ENCODE measurements at places on chromosomes 13 and 19. TPM values are rescaled to one million over a fixed set of nuclear protein-coding genes. Genes with fewer than 3 reads are reported as not detected.

- H3K36me3 ChIP-seq: no peaks in the 10 kb centered on the region
- no peaks in the 10 kb centered on the region for H3K27me3 ChIP-seq
- DNase-seq: no peak
- H3K4me1 ChIP-seq: no peaks in the 10 kb centered on the region
- no peak overlapping the region for H3K27ac ChIP-seq
Observed at GRCh38 chr13:46948338-46948737, 51.5 kb upstream of the HTR2A start.

The ERICH4 gene
- not detected for total RNA-seq

- H3K4me3 ChIP-seq: no peak overlapping the region
- peaks cover 9% of the 10 kb centered on the region for H3K4me1 ChIP-seq
- DNase-seq: no peak
- H3K36me3 ChIP-seq: no peaks in the 10 kb centered on the region
- H3K27ac ChIP-seq: no peak overlapping the region
Observed at GRCh38 chr13:34941436-34941834, 635 bp upstream of the NBEA start.

DNA sequence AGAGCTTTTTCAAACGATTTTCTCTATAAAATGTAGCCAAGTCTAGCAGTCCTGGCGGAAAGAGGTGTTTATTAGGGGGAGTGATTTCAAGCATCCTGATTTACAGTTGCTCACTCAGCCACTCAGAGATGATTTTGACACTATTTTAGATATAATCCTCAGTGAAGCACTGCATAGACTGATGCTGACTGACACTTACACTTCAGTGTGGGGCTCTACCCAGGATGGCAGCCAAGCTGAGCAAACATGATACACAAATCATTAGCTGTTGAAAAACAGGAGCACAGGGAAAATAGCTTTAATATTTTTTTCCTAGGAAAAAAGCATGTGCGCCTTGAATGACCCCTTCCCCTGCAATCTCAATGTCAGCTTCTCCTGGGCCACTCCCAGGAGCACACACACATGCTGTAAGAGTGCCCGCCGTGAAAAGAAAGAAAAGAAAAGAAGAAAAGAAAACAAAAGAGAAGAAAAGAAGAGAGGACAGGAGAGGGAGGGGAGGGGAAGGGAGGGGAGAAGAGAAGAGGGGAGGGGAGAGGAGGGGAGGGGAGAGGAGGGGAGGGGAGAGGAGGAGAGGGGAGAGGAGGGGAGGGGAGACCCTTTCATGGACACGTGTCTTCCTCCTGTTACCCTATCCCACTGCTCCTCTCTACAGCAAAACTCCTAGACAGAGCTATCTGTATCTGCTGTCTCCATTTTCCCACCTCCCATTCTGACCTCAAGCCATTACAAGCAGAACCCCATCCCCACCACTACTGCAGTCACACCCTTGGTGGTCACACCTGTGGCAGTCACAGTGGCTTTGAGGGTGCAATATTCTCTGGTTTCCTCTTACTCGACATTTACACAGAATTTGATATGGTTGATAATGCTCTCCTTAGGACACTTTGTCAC, 36.4 kb downstream of the RCBTB2 start:
- no peaks in the 10 kb centered on the region for H3K36me3 ChIP-seq
- no peak overlapping the region for H3K4me3 ChIP-seq
- H3K27ac ChIP-seq: no peak overlapping the region

DNA sequence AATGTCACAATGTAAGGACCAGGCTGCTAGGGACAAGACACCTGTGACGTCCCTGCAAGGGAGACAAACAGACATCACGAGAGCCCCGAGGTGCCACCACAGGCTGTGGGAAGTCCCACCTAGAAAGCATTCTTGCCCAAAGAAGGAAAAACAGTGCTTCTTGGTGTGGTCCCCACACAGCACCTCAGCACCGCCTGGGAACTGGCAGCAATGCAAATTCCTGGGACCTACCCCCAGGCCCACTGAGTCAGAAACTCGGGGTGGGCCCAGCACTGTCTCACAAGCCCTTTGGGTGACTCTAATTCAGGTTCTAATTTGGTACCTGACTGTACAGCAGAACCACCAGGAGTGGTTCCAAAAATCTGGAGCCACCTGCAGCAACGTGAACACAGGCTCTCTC, 13.8 kb upstream of the CCNP start:
- peaks cover 47% of the 10 kb centered on the region for H3K36me3 ChIP-seq
- no peaks in the 10 kb centered on the region for H3K4me1 ChIP-seq
- no peak overlapping the region for H3K27ac ChIP-seq
- no peak overlapping the region for H3K4me3 ChIP-seq
- no peak for DNase-seq

DNA sequence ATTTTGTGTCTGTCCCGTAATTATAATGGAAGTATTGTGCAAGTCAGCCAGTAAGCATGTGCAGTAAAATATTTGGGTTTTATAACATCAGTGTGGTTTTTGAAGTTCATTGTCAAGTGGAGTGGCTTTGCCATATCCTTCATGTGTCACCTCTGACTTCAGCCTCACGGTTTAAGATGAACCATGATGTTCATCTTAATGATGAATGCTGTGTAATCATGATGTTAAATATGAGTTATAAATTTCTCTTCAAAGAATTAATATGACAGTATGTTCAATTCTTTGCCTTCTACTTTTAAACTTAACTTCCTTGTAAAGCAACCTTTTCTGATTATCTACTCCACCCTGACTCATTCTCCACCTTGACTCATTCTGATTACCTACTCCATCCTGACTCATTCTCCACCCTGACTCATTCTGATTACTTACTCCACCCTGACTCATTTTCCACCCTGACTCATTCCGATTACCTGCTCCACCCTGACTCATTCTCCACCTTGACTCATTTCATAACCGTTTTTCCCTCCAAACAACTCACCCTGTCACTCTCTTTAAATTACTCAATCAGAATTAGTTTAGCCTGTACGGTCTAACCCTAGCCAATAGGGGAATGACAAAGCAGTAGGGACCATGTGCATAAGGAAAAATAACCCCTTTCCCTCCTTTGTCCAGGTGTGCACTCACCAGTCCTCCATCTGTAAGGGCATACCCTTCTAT, 50.3 kb upstream of the ANKRD10 start:
- DNase-seq: no peak
- H3K4me3 ChIP-seq: no peak overlapping the region
- no peaks in the 10 kb centered on the region for H3K36me3 ChIP-seq
- no peaks in the 10 kb centered on the region for H3K4me1 ChIP-seq
- H3K27me3 ChIP-seq: no peaks in the 10 kb centered on the region
- H3K27ac ChIP-seq: no peak overlapping the region

DNA sequence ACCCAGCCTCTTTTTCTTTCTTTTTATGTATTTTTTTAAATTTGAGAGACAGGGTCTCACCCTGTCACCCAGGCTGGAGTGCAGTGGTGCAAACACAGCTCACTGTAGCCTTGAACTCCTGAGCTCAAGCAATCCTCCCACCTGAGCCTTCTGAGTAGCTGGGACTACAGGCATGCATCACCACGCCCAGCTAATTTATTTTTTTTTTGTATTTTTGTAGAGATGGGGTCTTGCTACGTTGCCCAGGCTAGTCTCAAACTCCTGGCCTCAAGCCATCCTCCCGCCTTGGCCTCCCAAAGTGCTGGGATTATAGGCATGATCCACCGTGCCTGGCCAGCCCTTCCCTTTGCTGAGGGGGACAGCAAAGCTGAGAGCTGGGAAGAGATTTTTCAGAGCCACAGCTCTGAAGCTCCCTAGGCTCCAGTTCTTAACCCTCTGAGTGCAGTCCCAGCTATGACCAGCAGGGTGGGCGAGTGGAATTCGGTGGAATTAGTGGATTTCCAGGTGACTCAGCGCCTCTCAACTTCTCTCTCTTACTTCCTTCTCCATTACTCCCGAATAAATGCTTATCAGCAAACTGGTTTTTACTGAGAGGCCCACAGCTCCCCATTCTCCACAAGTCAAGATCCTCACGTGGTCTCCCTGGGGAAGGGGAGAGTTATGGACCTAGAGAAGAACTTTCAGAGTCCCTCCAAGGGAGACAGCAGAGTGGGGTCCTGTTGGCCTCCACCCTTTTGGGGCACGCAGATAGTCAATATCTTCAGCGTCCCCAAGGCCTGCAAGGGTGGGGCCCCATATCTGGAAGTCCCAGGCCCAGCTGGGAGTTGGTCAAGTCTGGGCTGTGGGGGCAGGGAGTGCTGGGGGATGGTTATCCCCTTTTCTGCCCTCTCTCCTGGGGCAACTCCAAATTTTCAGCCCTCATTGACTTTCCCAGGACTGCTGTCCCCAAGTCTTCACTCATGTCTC, 1.2 kb downstream of the BLVRB start:
- no peaks in the 10 kb centered on the region for H3K36me3 ChIP-seq
- H3K27ac ChIP-seq: no peak overlapping the region
- H3K4me3 ChIP-seq: no peak overlapping the region
- DNase-seq: peak; percentile 59
- peaks cover 28% of the 10 kb centered on the region for H3K4me1 ChIP-seq

The CASP14 gene
- total RNA-seq: not detected

GRCh38 chr13:61777899-61778298, 362.2 kb upstream of the PCDH20 start:
- H3K27ac ChIP-seq: no peak overlapping the region
- no peaks in the 10 kb centered on the region for H3K27me3 ChIP-seq
- no peaks in the 10 kb centered on the region for H3K4me1 ChIP-seq

DNA sequence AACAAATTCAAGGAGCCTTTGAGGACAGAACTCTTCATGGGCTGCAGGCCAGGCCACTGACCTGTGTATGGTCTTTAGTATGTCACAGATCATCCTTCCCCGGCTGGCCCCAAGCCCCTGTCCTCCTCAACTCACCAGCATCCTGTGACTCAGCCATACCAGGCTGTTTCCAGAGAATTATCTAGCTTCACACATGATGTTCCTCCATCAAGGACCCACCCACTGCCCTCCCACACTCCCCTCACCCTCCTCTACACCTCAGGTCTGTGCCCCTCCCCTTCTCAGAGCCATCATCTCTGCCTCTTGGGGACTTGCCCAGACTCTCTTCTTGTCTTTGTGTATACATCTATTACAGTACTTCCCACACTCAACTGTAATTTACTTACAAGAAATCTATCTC, 14.7 kb downstream of the DCT start:
- H3K36me3 ChIP-seq: no peaks in the 10 kb centered on the region
- no peaks in the 10 kb centered on the region for H3K27me3 ChIP-seq
- H3K27ac ChIP-seq: no peak overlapping the region
- H3K4me1 ChIP-seq: no peaks in the 10 kb centered on the region
- no peak overlapping the region for H3K4me3 ChIP-seq

DNA sequence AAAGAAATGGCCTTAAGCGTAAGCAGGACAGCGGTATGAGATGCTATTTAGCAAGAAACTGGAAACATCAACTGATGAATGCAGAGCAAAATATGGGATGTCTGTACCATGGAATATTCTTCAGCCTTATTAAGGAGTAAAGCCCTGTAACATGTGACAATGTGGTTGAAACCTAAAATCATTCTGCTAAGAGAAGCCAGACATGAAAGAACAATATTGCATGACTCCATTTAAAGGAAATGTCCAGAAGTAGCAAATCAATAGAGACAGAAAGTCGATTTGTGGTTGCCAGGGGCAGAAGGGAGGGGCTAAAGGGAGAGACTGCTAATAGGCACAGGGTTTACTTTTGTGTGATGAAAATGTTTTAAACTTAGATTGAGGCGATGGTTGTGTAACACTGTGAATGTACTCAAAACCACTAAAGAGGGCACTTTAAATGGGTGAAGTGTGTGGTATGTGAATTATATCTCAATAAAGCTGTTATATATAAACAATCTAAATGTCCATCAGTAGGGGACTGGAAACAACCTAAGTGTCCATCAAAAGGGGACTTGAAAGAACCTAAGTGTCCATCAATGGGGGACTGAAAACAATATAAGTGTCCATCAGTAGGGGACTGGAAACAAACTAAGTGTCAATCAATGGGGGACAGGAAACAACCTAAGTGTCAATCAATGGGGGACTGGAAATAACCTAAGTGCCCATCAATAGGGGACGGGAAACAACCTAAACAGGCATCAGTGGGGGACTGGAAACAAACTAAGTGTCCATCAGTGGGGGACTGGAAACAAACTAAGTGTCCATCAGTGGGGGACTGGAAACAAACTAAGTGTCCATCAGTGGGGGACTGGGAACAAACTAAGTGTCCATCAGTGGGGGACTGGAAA, 45.4 kb downstream of the CCL25 start:
- no peaks in the 10 kb centered on the region for H3K27me3 ChIP-seq
- no peak overlapping the region for H3K27ac ChIP-seq
- H3K4me1 ChIP-seq: no peaks in the 10 kb centered on the region
- no peak for DNase-seq

DNA sequence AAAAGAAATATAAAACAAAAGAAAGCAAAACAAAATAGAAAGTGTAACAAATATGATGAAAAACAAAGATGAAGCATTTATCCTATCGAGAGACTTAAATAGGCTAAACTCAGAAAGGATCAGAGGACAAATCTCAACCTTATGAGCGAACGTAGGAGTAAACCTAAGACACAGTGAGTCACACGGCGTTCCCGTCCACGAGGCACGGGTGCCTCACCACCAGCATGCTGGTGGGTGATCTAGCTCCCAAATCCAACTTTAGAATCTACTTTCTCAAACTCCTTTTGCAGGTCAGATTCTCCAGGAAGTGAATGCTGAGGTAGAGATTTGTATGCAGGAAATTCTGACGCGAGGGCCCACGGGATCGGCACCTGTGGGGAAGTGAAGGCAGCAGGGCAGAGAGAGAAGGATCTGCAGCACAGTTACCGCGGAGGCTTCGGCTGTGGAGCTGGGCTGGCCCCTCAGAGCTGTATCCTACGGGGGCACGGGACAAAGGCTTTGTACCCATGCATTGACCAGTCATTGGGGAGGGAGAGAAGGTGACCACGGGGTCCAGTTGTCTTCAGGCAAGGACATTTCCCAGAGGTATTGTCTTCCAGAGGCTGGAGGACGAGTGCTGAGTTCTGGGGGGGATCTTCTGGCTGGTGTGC, 7.5 kb upstream of the MIER2 start:
- no peak overlapping the region for H3K4me3 ChIP-seq
- H3K36me3 ChIP-seq: no peaks in the 10 kb centered on the region
- H3K4me1 ChIP-seq: no peaks in the 10 kb centered on the region
- no peak for DNase-seq
- no peak overlapping the region for H3K27ac ChIP-seq
- H3K27me3 ChIP-seq: no peaks in the 10 kb centered on the region

The SIGLEC8 gene
- not detected for total RNA-seq

The LILRA2 gene
- total RNA-seq: 0.35 TPM

The RNF113B gene
- not detected for total RNA-seq

GRCh38 chr13:27504868-27505194, 54.5 kb upstream of the MTIF3 start:
- H3K27me3 ChIP-seq: no peaks in the 10 kb centered on the region
- H3K27ac ChIP-seq: no peak overlapping the region
- H3K4me3 ChIP-seq: no peak overlapping the region
- no peaks in the 10 kb centered on the region for H3K4me1 ChIP-seq
- no peaks in the 10 kb centered on the region for H3K36me3 ChIP-seq

DNA sequence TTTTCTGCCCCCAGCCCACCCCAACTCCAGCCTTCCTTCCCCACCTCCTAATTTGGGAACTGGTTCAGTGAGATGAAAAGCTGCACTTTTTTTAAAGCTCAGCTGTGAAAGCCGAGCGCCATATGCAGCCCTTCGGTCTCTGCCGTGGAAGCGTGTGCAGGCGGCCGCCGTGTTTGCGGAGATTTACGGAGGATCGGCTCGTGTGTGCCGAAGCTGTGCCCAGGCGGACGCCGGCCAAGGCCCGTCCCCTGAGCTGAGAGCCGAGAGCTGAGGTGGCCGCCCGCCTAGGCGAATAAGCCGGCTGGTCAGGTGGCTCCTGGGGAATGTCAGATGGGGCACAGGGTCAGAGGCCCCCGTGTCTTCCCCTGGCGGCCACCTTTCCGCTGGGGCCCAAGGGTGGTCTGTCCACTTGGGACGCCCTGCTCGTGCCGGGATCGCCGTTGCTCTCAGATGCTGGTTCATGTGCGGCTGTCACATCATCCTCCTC, 78.7 kb downstream of the ZNF536 start:
- no peaks in the 10 kb centered on the region for H3K4me1 ChIP-seq
- H3K4me3 ChIP-seq: no peak overlapping the region
- no peaks in the 10 kb centered on the region for H3K36me3 ChIP-seq
- DNase-seq: no peak
